ENCODE measurements at places on chromosomes 4 and X. TPM values are rescaled to one million over a fixed set of nuclear protein-coding genes. Genes with fewer than 3 reads are reported as not detected.

- DNase-seq = no peak
Observed at GRCh38 chrX:7261672-7262332, 113.8 kb upstream of the PUDP start.

KLKB1 gene
- 0.48 TPM for total RNA-seq

KDR gene
- 15.6 TPM for total RNA-seq

FOXR2 gene
- total RNA-seq = not detected

DIPK2B gene
- 6.5 TPM for total RNA-seq

Data from ovary (tissue), 10 donors.